ENCODE measurements at places on chromosomes 7 and 10. TPM values are rescaled to one million over a fixed set of nuclear protein-coding genes. Genes with fewer than 3 reads are reported as not detected.
A peak's percentile ranks its signal among the peaks of the same experiment; 100 is the strongest.

Gene SDK1
- total RNA-seq = under 0.01 TPM

Gene DDIT4
- 522 TPM for total RNA-seq

- DNase-seq = no peak
Observed at GRCh38 chr10:92208736-92209135, 82.1 kb downstream of the CPEB3 start.

GRCh38 chr10:121332829-121333765 lies 265.1 kb downstream of the FGFR2 start:
- no peak for DNase-seq

- peak; percentile 93 for DNase-seq
Observed at GRCh38 chr10:94362360-94363250, at the start of gene NOC3L. Gene NOC3L (minus strand): TSS chr10:94362939. CDS start chr10:94362838, 101 bp downstream.

- peak; percentile 89 for DNase-seq
Observed at GRCh38 chr7:138875794-138876193, 77.8 kb upstream of the ATP6V0A4 start.

DNA sequence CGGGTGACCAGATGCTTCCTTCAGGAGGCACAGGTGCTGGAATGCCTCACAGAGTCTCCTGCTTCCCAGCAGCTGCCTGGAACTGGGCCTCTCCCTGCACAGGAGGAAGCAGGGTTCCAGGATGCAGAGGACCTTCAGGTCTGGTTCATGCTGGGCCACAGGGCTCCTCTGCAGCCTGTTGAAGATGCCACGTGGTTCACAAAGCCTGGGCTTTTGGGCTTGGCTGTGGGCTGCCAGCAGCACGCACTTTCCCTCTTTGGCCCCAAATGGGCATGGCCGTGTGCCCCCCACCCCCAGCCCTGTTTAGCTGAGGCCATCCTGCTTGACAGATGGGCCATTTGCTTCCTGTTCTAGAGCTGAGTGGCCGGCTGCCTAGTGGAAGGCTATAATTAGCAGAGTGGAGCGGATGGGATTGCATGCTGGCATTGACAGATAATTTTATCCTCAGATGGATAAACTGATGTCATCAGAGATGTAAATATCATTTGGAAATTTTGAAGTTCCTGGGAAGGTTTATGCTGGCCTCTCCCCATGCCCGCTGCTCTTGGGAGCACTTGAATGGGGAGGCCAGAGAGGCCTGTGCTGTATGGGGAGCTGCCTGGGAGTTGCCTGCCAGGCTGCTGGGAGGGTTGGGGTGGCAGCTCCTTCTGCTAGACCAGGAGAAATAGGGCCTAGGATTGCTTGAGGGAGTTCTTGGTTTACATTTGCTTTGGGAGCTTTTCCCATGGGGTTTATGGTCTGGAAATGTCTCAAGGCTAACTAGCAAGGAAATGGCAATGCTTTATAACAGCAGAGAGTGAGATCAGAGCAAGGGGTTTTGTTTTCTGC lies 28.2 kb downstream of the TSPAN15 start:
- DNase-seq = peak; percentile 92

DNA sequence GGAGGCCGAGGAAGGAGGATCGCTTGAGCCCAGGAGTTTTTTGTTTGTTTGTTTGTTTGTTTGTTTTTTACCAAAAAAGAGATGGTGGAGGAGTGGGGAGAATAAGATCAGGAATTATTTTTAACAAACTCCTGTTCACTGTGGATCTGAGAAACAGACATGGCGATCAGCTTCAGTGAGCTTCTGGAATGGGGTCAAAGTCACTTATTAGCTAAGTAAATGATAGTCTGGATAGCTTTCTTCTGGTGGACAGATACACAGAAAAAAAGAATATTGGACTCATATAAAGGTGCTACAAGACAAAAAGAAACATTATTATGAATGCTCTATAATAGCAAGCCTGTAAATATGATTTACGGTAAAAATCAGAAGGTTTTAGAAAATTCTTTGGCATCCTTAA lies 85.1 kb downstream of the POU6F2 start:
- no peak for DNase-seq

GRCh38 chr7:117588352-117588794 lies 108.5 kb downstream of the CFTR start:
- DNase-seq = no peak

GRCh38 chr10:130464426-130464825 lies 328.2 kb downstream of the GLRX3 start:
- no peak for DNase-seq
